T-helper 2 cell (primary cell): ENCODE measurements at places on chromosomes 3 and 15.

DNA sequence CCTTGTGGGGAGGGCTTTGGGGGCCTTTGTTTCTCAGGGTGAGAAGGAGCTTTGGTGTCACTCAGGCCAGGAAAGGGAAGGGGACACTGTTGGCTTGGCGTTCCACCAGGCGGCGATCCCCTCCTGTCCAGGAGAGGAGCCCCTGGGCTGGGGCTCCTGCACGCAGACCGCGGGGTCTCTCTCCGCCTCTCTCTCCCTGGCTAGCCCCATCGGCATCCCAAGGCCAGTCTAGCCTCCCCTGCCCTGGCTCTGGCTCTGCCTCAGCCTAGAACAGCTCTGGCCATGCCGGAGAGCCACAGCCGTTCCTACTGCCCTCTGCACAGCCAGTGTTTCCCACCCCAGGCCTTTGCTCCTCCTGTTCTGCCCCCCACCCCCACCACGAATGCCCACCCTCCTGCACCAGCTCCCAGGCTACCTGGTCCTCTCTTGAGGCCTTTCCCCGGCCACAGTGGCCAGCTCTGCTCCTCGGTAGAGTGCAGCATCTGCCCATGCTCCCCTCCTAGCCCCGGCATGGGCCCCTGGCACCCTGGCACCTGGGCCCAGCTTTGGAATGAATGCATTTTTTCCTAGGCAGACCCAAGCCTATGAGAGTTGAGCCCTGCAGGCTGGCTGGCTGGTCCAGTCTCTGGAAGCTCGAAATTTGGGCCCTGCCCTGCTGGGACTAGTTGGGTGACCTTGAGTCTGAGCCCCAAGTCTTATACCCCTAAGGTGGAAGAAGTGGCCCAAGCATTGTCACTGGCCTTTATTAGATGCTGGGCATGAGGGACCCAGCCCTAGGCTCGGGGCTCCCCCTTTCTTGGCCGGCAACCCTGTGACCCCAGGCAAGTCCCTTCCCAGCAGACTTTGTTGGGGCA, 2.4 kb downstream of the PLXNA1 start:
- DNase-seq: no peak

DNA sequence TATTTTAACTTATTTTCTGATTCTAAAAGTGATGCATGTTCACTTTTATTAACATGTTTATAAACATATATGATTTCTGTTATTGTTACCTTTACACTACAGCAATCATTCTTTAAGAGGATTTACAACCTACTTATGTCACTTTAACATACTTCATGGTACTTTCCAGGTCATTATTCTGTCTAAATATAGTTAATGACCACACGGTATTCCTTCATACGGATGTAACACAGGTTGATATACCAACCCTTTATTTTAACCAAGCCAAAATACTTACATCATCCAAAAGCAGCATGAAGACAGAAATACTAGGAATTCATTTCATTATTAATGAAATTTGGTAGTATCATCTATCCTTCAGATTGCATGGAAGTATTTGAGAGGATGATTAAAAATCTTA, 18.6 kb downstream of the PIK3R4 start:
- no peak for DNase-seq

GRCh38 chr15:38148471-38148870, 104.2 kb upstream of the SPRED1 start:
- no peak for DNase-seq

GRCh38 chr3:87125116-87125515, 102.0 kb upstream of the CHMP2B start:
- no peak for DNase-seq

GRCh38 chr3:150333477-150333876, 74.6 kb upstream of the TSC22D2 start:
- DNase-seq: no peak

- no peak for DNase-seq
Observed at GRCh38 chr15:85639752-85640381, 154.9 kb downstream of the KLHL25 start.

DNA sequence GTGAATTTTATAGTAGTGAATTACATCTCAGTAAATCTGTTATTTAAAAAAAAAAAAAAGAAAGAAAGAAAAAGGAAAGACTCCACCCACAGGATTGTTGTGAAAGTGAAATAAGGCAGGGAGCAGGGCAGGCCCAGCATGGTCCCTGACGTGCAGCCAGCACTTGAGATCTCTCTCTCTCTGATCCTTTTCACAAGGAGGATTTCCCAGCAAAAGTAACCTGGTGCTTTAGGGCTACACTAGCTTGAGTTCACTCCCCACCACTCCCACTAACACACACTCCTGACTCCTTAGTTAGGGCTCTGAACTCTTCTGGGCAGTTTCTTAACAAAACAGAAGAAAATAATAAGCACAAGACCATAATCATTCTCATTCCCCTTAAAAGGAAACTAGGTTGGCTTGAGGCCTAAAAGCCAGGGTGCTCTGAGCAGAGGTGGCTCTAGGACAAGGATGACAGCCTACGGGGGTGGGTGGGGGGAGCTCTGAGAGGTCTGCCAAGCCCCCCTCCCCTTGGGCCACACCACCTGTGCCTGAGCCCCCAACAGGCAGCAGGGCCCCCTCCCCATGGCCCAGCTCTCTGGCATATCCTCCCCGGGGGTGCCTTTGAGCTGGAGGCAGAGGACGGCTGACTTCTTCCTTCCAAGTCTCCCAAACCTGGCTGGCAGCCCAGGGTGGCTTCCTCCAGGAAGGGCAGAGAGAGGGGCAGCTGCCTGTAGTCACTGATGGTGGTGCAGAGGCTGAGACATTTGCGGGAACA, 856 bp downstream of the TMEM40 start:
- no peak for DNase-seq

DNA sequence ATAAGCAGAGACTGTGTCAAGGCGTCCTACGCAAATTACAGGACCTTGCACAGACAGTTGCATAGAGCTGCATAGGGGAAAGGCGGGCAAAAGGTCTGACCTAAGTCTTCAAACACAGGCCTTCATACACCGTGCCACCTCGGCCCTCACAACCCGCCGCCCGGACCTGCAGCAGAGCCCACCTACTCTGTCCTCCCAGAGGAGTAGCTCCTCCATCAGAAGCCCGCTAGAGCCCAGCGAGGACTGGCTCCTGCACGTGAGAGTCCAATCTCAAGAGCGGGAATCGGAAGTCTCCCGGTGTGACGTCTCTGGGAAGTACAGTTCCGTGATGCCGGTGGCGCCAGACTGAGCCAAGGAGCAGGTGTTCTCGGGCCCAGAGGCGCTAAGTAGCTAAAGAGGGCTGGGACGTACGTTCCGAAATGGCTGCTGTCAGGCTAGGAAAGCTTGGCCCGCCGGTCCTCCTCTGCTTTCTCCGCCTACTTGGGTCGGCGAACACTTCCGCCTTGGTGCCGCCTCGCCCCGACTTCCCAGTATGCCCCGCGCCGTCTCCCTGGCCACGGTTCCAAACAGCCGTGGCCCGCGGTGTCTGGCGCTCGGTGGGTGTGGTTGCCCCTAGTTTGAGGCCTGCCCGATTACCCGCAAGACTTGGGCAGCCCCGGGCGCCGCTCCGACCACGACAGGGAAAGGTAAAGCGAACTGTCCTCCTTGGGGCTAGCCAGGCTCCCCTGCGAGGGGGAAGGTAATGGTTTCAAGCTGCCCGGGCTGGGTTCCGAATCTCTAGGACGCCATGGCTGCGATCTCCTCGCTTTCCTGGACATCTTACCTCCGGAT, at the start of the genes ASTE1 and NEK11:
Gene ASTE1, minus strand, starts transcription at position 505 of the 831 bp plus-strand sequence. CDS start 1,519 bp downstream, outside the sequence.
Gene NEK11, plus strand, starts transcription at position 557 of the 831 bp plus-strand sequence. CDS start 2,832 bp downstream, outside the sequence.
- peak; percentile 84 for DNase-seq

- DNase-seq: no peak
Observed at GRCh38 chr15:70031713-70032112, 66.0 kb downstream of the TLE3 start.

DNA sequence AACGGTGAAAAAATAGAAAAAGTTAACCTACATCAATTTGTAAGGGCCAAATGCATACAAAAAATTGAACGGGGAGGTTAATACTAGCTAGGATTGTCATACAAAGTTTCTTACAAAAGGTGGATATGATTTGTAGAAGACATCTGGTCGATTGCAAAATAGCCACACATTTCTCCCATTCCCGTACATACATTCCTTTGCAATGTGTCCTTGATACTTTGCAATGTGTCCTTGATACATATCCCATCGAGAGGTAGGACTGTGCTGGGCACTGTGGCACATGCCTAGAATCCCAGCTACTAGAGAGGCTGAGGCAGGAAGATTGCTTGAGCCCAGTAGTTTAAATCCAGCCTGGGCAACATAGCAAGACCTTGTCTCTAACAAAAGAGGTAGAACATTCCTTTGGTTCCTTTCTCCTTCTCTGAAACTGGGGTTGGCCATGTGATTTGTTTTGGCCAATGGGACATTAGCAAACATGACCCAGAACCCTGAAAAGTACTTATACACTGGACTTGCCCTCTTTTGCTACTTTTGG, 9.5 kb downstream of the TTBK2 start:
- DNase-seq: no peak

DNA sequence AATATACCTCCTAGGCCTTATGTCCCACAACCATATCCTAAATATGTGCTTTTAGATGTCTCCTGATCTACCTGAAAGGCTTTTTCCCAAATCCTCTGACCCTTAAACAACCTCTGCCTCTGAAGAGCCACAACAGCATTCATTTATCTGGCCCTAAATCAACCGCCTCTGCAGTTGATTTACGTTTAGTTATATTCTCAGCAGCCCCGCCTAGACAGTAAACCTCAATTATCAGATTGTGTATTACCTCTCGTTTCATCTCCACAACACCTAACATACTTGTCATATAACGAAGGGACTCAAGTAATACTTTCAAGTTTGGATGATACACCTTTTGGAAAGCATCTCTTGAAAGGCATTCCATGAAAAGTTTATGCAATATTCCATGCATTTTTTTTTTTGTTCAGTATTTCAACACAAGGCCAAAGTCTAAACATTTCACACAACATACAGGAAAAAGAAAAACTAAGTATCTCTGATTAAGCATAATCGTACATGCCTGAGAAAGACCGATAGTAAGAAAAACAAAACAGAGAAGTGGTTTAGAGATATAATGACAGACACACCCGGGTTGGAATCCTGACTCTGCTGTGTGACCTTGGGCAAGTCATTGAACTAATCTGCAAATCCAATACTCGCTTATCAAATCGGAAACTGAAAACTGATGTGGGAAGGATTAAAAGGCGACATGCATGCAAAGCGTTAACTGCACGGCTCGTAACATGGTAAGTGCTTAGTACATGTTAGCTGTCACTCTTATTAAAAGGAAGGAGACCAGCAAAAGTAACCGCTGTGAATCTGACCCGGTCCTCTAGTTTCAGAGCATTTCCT, 778 bp downstream of the CRBN start:
- DNase-seq: no peak

DNA sequence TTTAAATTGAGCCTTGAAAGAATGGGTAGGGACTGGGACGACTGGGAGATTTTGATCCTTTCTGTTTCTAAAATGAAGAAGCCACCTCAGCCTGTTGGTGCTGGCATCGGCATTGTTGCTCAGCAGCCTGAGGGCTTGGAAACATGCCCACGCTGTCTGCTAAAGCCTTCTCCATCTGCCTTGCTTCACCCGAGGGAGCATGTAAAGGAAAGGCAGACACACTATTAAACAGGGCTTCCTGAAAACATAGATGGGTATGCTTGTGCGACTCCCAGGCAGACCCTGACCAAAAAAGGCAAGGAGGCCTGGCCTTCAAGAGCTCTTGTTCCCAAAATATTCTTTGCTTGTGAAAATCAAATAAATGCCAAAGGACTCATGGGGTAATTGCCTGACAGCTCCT, 84.2 kb upstream of the SLC4A7 start:
- no peak for DNase-seq

DNA sequence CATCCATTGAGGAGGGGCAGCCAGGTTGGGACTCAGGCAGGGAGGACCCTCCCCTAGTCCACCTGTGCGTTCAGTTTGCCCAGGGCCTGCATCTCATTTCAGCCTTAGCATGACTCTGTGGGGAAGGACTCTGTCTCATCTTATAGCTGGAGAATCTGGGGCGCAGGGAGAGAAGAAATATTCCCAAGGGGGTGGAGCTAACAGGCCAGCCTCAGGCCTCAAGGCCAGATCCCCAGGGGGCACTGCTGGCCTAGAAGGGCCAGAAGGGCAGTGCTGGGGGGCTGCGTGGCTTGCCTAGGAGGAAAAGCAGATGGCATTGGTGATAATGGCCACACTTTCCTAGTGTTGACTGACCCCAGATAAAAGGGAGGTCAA, 10.9 kb downstream of the AMOTL2 start:
- DNase-seq: no peak

GRCh38 chr3:139529662-139530061, 9.9 kb downstream of the RBP1 start:
- DNase-seq: no peak

DNA sequence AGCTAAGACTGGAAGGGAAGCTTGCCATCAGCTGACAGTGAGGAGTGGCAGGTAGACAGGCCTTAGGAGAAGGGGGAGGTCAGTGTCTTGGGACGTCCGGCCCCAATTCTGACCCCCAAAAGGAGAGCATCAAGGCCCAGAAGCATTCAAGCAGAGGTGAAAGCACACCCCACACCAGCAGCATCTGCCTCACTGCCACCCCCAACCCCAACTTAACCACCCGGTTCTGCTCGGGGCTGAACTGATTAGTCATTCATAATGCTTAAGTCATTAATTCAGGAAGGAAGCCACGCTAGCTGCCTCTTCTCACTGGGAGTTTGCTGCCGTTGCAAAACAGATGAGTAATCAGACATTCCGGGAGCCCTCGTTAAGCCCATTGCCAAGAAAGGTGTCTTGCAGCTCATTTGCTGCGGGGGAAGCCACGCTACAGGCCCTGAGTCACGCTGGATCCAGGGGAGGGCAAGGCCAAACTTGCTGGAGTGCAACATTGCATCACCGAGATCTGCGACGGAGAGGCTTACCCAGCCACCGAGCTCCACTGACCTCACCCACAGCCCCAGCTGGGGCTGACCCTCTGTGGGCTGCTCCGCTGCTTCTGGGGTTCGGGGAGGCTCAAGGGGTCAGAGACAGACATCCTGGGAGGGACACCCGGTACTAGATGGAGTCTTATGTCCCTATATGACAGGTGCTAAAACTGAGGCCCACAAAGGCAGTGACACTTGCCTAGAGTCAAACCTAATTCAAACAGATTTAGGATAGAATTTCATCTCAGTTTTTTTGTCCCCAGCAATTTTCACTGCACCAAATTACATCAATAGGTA, 46.4 kb upstream of the HES1 start:
- no peak for DNase-seq

GRCh38 chr3:197175503-197175902, 122.9 kb downstream of the DLG1 start:
- DNase-seq: no peak

DNA sequence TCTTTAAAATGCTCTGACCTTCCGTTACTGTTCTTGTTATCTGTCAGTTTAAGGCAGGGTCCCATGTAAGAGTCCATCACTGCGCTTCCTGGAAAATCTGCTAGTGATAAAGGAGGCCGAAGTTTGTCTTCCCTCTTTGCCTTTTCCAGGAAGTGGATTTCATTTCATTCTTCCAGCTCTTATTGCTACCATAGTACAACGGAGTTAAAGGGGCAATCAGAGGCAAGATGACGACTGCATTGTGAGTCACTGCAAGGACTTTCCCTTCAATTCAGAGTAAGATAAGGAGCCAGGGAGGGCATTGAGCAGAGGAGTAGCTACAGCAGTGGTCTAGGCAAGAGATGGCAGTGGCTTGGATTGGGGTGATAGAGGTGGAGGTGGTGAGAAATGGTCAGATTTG, 17.2 kb upstream of the DET1 start:
- DNase-seq: no peak
